ENCODE measurements at places on chromosomes 4 and X.

DNA sequence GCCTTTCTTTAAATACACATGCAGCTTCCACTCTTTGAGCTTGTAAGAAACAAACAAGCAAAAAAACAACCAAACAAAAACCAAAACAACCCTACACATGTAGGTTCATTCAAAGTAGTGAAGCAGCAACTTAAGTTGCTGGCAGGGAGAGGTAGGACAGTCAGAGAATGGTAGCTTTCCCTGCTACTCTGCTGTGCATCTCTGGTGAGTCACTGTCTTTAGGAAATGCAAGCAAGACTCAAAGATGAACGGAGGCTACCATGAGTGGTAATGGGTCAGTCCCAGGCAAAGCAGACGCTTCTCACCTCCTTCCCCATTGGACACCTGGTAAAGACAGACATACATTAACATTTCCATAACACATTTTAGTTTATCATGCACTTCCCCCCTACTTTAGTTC, 43.2 kb downstream of the PGRMC2 start:
- no peak for DNase-seq

GRCh38 chr4:125836597-125837195, 521.9 kb downstream of the FAT4 start:
- no peak for DNase-seq

GRCh38 chrX:124467202-124467601, 120.8 kb downstream of the SH2D1A start:
- DNase-seq, result no peak

DNA sequence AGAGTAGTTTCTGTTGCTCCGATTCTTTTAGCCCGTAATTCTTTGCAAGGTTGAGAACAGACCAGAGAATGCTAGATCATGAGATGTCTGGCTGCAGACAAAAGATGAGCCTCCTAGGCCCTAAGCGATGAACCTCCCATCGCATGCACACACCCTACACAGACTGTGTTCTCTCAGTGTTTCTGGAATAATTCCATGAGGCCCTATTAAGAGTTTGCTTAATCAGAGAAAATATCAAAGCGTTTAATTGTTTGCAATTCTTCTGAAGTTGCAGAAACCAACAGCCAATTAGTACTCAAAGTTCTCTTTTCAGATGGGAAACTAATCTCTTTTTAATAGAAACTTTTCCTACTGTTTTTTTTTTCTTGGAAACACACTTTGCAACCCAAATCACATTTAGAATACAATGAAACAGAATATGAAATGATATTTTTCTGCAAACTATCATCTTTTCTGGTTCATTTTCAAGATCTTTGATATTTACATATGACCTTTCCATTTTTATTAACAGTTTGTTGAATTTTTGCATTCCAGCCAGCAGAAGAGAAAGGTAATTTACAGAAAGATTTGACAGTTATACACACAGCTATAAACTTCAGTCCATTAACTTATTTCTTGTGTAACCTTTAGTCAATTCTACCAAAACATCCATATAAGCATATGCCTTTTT, 1525.6 kb downstream of the ARAP2 start:
- DNase-seq, result no peak

DNA sequence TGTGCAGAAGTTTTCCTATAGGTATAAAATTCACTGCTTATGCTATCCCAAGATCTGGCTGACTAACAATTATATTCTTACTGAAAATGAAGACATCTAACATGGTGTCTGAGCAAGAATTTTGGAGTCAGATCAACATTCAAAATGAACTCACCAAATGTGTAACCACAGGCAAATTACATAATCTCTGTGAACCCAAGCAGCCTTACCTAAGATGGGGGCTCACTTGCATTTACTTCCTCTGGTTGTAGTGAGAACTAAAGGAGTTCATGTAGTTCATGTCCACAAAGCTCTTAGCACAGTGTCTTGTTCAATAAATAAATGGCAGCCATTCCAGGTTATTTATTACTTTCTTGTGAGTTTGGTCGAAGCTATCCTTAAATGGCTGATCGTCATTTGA, 163.9 kb upstream of the LCORL start:
- no peak for DNase-seq

DNA sequence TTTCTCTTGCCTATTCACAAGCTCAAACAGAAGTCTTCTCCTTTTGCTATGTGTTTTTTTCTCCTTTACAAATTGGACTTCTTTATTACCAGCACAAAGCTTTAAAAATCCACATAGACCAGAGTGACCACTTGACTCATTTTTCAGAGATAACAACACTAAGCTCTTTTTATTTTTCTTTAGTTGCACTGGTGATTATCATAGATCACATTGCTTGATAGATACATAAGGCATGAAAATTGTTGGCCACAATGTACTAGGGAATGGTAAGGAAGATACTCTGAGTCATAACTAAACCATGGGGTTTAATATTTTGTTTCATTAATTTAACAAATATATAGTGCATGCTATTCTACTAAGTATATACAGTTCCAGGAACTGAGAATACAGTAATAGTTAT, 159.0 kb downstream of the GASK1B start:
- no peak for DNase-seq

GRCh38 chrX:38124000-38124399, 96.7 kb downstream of the SRPX start:
- no peak for DNase-seq

DNA sequence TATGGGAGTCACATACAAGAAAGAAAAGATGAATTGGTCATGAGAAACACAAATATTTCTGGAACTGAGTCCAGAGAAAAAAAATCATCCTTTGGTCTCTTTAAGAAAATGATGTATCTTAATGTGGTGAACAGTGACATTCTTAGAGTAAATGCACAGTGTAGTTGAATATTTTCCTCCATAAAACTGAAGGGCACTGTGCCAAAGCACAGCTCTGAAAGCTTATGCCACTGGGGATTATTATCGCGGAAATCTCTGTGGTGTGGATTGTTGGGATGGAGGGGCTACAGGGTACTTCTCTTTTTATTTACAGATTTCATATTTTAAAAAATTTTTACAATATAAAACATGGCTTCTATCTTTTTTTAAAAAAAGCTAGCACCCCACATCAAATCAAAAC, 908.1 kb downstream of the CCSER1 start:
- DNase-seq, result no peak

- DNase-seq, result no peak
Observed at GRCh38 chrX:135688137-135688536, 25.3 kb upstream of the CT45A1 start.

GRCh38 chr4:141074098-141074878, 59.0 kb downstream of the RNF150 start:
- no peak for DNase-seq

GRCh38 chr4:2790583-2791517, 2.0 kb upstream of the SH3BP2 start:
- DNase-seq, result no peak

DNA sequence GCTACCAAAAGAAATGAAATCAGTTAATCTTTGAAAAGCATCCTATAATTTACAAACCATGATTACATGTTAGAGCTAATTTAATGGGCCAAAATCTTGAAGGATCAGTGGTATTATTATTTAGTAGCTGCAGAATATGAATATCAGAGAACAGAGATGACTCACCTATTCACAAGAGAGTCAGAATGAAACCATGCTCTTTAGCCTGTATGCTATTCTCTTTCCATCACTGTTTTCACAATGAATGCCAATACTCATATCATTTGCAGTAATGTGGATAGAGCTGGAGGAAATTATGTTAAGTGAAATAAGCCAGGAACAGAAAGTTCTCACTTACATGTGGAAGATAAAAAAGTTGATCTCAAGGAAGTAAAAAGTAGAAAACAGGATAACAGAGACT, 414.1 kb downstream of the CENPC start:
- DNase-seq, result no peak

GRCh38 chr4:104015680-104016079, 295.9 kb upstream of the TACR3 start:
- no peak for DNase-seq

- DNase-seq, result no peak
Observed at GRCh38 chr4:122205687-122206086, 53.6 kb downstream of the BLTP1 start.

DNA sequence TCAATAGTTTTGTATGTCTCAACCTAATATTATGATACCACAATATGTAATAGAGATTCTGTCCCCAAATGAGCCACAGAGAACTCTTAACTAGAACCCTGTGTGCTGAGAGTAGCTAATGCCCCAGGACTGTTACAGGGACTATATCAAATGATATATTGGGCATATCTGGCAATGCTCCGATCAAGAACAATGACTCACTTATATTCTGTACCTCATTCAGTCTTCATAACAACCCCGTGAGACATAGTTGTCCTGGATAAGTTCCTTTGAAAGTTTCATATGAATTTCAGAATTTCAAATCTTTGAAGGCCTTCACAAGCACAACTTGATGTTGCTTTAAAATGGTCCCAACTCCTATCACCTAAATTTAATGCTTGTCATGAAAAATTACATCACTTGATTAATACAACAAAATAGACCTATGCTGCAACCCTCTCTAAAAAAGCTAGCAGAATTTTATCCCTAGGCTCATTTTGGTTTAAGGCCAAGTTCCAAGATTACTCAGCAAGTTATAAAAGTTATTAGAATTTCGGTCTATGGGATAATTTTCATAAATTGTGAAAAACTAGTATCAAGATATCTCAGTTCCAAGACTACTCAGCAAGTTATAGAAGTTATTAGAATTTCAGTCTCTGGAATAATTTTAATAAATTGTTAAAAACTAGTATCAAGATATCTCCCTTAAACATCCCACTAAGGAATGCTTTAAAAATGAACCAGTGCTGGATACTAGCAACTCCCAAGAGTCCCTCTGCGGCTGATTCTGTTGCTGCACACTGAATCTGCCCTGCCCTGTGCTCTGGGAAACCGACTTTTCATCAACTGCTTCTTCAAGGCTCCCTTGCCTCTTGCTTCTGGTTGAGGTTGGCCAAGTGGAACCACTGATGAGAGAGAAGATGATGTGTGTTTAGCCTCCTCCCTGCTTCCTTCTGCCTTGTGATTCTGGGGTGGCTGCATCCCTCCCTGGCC, 6.0 kb upstream of the ANXA3 start:
- DNase-seq, result no peak

DNA sequence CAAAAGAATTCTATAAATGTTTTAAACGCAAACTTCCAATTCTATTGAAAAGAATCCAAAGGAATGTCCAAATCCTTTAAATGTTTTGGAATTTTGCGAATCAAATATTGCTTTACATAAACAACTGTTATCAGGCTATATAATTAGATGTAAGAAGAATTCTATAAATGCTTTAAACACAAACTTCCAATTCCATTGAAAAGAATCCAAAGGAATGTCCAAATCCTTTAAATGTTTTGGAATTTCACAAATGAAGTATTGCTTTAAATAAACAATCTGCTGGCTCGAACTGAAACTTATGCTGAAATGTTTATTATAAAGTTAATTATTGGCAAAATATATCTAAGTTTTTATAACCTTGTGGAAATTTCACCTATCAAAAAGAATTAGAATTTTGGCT, 16.1 kb downstream of the DAPP1 start:
- no peak for DNase-seq

- no peak for DNase-seq
Observed at GRCh38 chr4:39528061-39528465, 824 bp upstream of the UGDH start.

DNA sequence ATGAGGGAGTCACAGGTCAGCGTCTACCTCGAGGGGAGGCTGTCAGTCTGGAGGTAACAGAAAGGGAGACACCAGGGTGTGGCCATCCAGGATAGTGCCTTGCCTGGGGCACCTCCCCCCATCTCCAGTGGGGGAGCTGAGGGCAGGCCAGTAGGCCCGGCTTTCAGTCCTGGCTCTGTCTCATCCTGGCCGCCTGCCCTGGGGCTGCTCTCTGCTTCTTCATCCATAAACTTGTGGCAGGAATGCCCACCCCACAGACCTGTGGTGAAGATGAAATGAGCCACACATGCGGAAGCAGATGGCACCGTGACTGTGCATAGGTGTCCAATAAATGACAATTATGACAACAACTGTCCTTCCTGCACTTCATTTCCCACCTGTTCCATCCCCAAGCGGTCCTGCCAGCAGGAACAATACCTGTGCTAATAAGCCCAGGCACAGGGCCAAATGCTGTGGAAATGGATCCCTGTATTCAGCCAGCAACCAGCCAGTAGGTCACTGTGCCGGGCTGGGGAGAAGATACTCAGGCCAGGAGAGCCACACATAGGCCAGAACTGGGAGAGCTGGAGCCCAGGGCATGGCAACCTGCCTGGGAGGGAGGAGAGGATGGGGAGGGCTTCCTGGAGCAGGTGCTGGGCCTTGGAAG, 30.2 kb downstream of the TRO start:
- DNase-seq, result no peak

DNA sequence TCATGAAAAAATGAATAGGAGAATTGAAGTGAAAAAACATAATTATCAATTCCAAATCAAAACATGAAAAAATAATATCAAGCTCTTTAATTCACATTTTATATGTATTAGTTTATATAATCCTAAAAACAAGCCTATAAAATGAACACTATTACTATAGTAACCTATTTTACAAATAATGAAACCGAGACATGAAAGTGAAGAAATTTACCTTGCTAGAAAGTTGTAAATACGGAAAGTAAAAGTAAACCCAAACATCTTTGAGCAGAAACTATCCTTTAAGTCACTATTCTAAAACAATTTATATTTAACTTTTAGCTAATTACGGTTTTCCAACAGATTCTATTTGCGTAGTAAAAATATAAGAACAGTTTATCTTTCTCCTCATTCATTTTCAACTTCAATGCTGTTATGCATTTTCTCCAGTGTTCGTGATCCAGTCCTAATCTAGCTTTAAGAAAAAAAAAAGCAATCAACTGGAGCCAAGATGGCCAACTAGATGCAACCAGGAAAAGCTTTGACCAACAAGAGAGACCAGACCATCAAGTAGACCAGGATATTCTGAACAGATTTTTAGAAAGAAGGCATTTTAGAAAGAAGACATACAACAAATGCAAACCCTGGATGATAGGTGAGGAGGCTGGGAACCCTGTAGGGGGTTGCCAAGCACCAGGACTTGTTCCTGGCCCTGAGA, 67.0 kb downstream of the DDX53 start:
- no peak for DNase-seq

DNA sequence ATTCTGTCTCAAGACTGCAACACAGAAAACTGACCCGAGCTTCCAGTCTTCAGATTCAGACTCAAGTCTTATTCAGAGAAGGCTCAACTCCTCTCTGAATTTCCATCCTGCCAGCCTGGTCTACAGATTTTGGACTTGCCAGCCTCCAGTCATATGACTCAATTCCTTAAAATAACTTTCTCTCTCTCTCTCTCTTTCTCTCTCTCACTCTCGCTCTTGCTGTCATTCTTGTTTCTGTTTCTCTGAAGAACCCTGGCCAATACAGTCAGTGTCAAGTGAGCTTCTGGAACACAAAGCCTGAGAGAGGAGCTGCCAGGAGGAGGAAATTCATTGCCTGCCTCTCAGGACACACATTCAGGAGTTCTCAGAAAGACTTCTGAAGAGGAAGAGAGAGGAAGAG, 154.9 kb downstream of the PARM1 start:
- DNase-seq, result no peak

DNA sequence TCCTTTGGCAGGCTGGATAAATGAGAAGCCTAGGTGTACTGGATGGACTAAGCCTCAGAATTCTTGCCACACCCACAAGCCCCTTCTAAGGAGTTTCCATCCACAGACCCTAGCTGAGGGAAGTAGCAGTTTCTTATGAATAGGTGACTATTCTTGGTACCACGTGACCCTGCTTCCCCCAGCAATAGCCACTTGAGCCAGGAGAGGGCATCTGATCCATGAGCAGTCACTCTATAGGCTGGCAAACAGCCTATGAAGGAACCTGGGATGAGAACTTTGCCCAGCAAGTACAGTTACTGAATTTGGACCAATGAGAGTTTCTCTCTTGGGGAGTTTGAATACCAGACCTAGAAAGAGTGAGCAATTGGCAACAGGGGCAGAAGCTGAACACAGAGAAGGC, 84.0 kb downstream of the RTL9 start:
- DNase-seq, result peak; percentile 9
